ENCODE measurements at places on chromosomes 4 and X. TPM values are rescaled to one million over a fixed set of nuclear protein-coding genes. Genes with fewer than 3 reads are reported as not detected.

GRCh38 chr4:6120361-6120760 lies 80.0 kb downstream of the JAKMIP1 start:
- H3K4me3 ChIP-seq: no peak overlapping the region
- no peaks in the 10 kb centered on the region for H3K4me1 ChIP-seq
- DNase-seq: no peak
- no peaks in the 10 kb centered on the region for H3K36me3 ChIP-seq

GRCh38 chrX:18873189-18873791 lies 110.6 kb downstream of the PHKA2 start:
- no peaks in the 10 kb centered on the region for H3K27me3 ChIP-seq
- H3K4me3 ChIP-seq: no peak overlapping the region
- no peak overlapping the region for H3K27ac ChIP-seq
- H3K36me3 ChIP-seq: no peaks in the 10 kb centered on the region

GRCh38 chrX:105477351-105477750 lies 256.9 kb upstream of the TEX13A start:
- no peak overlapping the region for H3K4me3 ChIP-seq
- H3K36me3 ChIP-seq: no peaks in the 10 kb centered on the region
- H3K27me3 ChIP-seq: no peaks in the 10 kb centered on the region
- no peak overlapping the region for H3K27ac ChIP-seq
- no peaks in the 10 kb centered on the region for H3K4me1 ChIP-seq

DNA sequence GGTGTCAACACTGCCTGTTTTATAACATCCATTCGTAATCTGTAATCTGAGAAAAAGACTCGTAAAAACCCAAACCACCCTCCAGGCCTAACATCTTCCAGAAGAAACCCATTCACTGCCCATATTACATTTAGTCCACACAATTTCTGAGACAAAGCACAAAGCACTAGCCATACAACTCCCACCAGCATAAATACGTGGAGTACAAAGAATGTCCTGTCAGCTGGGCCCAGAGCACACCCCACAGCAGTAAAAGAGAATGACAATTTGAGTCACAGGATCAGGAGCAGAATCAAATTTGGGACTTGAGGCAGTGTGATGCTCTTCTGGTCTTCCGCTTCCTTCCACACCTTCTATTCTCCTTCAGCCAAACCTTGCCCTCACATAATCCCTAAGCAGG lies 6.8 kb downstream of the MECP2 start:
- no peaks in the 10 kb centered on the region for H3K36me3 ChIP-seq
- H3K27ac ChIP-seq: no peak overlapping the region
- no peak for DNase-seq
- H3K27me3 ChIP-seq: no peaks in the 10 kb centered on the region
- no peak overlapping the region for H3K4me3 ChIP-seq

- no peak for DNase-seq
- H3K27ac ChIP-seq: no peak overlapping the region
- H3K4me1 ChIP-seq: no peaks in the 10 kb centered on the region
- H3K27me3 ChIP-seq: no peaks in the 10 kb centered on the region
- H3K4me3 ChIP-seq: no peak overlapping the region
- no peaks in the 10 kb centered on the region for H3K36me3 ChIP-seq
Measured at GRCh38 chr4:181745933-181746625, 497.1 kb upstream of the TENM3 start.

- no peak overlapping the region for H3K4me3 ChIP-seq
- DNase-seq: no peak
- no peaks in the 10 kb centered on the region for H3K4me1 ChIP-seq
- H3K27ac ChIP-seq: no peak overlapping the region
Measured at GRCh38 chrX:142680038-142680437, 345.7 kb upstream of the SPANXN4 start.

GRCh38 chrX:69305333-69306062 lies 140.2 kb upstream of the PJA1 start:
- no peak overlapping the region for H3K4me3 ChIP-seq
- no peaks in the 10 kb centered on the region for H3K36me3 ChIP-seq
- DNase-seq: no peak
- no peaks in the 10 kb centered on the region for H3K27me3 ChIP-seq

DNA sequence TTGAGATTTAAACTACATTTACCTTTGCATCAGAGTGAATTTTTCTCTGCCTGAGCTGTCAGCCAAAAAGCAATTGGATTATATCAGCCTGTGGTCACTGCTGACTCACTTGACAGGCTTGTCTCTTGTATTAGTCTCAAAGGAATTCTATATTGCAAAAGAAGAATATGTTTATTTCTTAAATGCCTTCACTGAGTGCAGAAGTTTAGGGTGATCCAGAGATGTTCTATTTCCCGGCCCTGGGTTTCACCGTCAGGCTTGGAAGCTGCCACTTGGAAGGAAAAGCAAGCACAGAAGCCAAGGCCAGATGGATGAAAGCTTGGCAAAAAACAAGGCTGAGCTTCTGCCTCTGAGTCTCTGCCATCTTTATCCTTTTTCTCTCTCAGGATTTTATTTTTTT lies 80.9 kb downstream of the FAM114A1 start:
- H3K27me3 ChIP-seq: no peaks in the 10 kb centered on the region
- H3K4me3 ChIP-seq: no peak overlapping the region
- peaks cover 24% of the 10 kb centered on the region for H3K36me3 ChIP-seq
- no peaks in the 10 kb centered on the region for H3K4me1 ChIP-seq
- no peak for DNase-seq

- H3K4me3 ChIP-seq: no peak overlapping the region
- H3K27ac ChIP-seq: no peak overlapping the region
- no peaks in the 10 kb centered on the region for H3K27me3 ChIP-seq
- no peak for DNase-seq
Measured at GRCh38 chr4:94304365-94304971, 38.2 kb downstream of the HPGDS start.

- H3K27me3 ChIP-seq: no peaks in the 10 kb centered on the region
- H3K4me1 ChIP-seq: no peaks in the 10 kb centered on the region
- no peak for DNase-seq
- no peak overlapping the region for H3K27ac ChIP-seq
- H3K4me3 ChIP-seq: no peak overlapping the region
Measured at GRCh38 chr4:57905965-57906364, 795.8 kb upstream of the IGFBP7 start.

GRCh38 chr4:76689145-76689817 lies 208.7 kb downstream of the SOWAHB start:
- H3K4me1 ChIP-seq: peaks cover 31% of the 10 kb centered on the region
- no peaks in the 10 kb centered on the region for H3K36me3 ChIP-seq
- peak overlapping the region; percentile 70 for H3K27ac ChIP-seq
- peak overlapping the region; percentile 61 for H3K4me3 ChIP-seq
- H3K27me3 ChIP-seq: no peaks in the 10 kb centered on the region
- peak; percentile 75 for DNase-seq

GRCh38 chr4:98343626-98344025 lies 82.4 kb downstream of the RAP1GDS1 start:
- H3K27ac ChIP-seq: no peak overlapping the region
- H3K4me1 ChIP-seq: no peaks in the 10 kb centered on the region
- peaks cover 9% of the 10 kb centered on the region for H3K36me3 ChIP-seq
- no peaks in the 10 kb centered on the region for H3K27me3 ChIP-seq

GRCh38 chrX:27350476-27350875 lies 112.7 kb downstream of the PPP4R3C start:
- no peak for DNase-seq
- H3K36me3 ChIP-seq: no peaks in the 10 kb centered on the region
- no peak overlapping the region for H3K4me3 ChIP-seq

DNA sequence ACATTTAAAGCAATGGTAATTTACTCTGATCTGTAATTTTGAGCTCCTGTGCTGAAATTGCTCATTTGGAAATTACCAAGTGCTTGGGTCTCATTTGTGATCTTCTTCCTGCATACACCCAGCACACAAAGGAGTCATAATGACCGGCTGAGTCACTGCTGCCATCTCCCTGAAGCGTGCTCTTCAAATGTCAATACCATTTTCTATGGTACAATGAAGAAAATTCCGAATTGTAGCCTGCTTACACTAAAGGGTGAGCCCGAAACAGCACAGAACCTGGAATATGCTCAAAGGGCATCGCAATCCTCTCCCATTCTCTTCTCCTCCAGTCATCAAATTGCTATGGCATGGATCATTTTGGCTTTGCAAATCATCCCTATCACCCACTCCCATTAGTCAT lies 140.5 kb downstream of the GRIA3 start:
- H3K4me3 ChIP-seq: no peak overlapping the region
- no peaks in the 10 kb centered on the region for H3K36me3 ChIP-seq
- H3K27ac ChIP-seq: no peak overlapping the region
- no peaks in the 10 kb centered on the region for H3K4me1 ChIP-seq
- DNase-seq: no peak

- H3K4me1 ChIP-seq: no peaks in the 10 kb centered on the region
- H3K27ac ChIP-seq: no peak overlapping the region
- no peak overlapping the region for H3K4me3 ChIP-seq
- no peaks in the 10 kb centered on the region for H3K36me3 ChIP-seq
- no peaks in the 10 kb centered on the region for H3K27me3 ChIP-seq
Measured at GRCh38 chrX:19829814-19830213, 57.6 kb downstream of the SH3KBP1 start.

DNA sequence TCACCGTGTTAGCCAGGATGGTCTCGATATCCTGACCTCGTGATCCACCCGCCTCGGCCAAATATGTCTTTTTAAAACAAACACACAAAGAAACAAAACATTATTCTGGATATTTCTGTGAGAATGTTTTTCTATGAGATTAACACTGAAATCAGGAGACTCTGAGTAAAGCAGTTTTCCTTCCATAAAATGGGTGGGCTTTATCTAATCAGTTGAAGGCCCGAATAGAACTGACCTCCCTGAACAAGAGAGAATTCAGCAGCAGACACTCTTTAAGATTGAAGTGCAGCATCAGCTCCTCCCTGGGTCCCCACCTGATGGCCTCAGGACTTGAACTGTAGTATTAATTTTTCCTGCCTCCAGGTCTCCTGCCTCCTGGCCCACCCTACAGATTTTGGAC lies 22.4 kb upstream of the SOD3 start:
- no peaks in the 10 kb centered on the region for H3K27me3 ChIP-seq
- H3K4me1 ChIP-seq: no peaks in the 10 kb centered on the region
- no peak for DNase-seq
- no peaks in the 10 kb centered on the region for H3K36me3 ChIP-seq
- H3K4me3 ChIP-seq: no peak overlapping the region

GRCh38 chrX:54049801-54050200 lies 5.5 kb upstream of the PHF8 start:
- H3K4me3 ChIP-seq: no peak overlapping the region
- H3K36me3 ChIP-seq: no peaks in the 10 kb centered on the region
- no peak overlapping the region for H3K27ac ChIP-seq
- H3K4me1 ChIP-seq: peaks cover 4% of the 10 kb centered on the region
- no peaks in the 10 kb centered on the region for H3K27me3 ChIP-seq

DNA sequence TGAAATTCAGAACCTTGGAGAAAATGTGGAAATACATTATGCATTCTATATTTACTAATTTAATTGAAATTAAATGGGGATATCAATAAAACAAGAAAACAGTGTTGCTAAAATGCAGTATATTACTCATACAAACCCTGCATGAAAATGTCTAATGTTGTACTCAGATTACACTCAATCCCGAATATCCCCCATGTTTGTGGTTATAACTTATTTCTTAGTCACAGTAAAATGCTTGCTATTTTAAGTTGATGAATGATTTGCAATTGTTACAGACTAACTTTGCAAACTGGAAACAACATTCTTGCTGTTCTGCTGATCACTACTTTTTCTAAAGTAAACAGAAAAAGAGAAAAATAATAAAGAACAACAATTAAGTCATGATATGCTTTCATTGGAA lies 33.1 kb upstream of the ANXA10 start:
- H3K4me1 ChIP-seq: no peaks in the 10 kb centered on the region
- H3K36me3 ChIP-seq: no peaks in the 10 kb centered on the region
- no peak overlapping the region for H3K27ac ChIP-seq
- DNase-seq: no peak
- H3K27me3 ChIP-seq: no peaks in the 10 kb centered on the region

DNA sequence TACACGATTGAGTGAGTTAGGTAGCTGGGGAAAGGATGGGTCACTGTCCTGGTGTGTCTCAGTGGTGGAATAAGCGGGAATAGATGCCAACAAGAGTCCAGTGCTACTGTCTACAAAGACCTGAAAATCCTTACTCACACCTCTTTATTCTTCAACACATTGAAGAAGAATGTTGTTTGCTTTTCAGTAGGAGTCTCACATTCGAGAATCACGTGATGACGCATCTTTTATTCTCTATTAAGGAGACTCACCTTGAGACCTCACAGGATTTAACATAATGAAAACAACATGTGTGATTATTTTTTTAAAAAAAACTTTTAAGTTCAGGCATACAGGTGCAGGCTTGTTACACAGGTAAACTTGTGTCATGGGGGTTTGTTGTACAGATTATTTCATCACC lies 75.2 kb downstream of the CD38 start:
- H3K4me3 ChIP-seq: no peak overlapping the region
- H3K27me3 ChIP-seq: no peaks in the 10 kb centered on the region
- H3K4me1 ChIP-seq: no peaks in the 10 kb centered on the region
- DNase-seq: no peak

Gene ITM2A
- total RNA-seq: 44.4 TPM

Gene PARM1
- total RNA-seq: 78.0 TPM

Gene HTN1
- total RNA-seq: not detected

Gene CSN1S1
- not detected for total RNA-seq

Gene ETDB
- not detected for total RNA-seq

Gene EMCN
- 35.9 TPM for total RNA-seq

Gene TDO2
- 3.0 TPM for total RNA-seq
